ENCODE measurements at places on chromosomes 11 and 22.
A peak's percentile ranks its signal among the peaks of the same experiment; 100 is the strongest.

- DNase-seq: no peak
These were observed 85.3 kb upstream of the HORMAD2 start for GRCh38 chr22:29994943-29995342.

DNA sequence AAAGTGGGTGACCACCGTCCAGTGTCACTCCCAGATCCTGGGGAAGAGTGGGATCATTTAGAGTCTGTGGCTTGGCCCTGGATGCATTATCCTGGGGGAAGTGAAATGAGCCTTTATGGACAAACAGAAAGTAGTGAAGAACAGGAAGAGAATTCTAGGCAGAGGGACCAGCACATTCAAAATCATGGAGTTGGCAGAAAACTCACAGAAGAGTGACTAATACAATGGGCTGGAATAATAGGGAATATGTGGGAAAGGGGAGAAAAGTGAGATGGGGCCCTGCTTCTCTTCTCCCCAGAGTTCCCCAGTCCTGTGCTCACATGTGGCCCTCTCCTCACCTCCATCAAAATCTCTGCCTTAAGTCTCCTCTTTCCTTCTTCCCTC lies 84.3 kb downstream of the CCDC81 start:
- no peak for DNase-seq

GRCh38 chr11:73384872-73385689 lies 8.9 kb downstream of the RELT start:
- DNase-seq: no peak

DNA sequence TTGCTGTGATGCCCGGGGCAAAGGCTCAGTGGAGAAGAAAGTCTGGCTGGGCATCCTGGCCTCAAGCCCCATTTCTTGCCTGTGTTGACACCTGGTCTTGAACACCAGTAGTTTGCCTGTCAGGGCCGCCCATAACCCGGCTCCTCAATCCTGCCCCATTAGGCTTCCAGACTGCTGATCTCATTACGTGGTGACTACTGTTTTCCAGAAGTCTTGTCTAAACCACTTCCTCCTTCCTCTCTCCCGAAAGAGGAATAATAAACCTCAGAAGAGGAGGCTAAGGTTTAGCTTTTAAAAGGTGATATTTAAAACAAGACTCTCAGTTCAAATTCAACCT lies 97.7 kb downstream of the CD44 start:
- DNase-seq: no peak

DNA sequence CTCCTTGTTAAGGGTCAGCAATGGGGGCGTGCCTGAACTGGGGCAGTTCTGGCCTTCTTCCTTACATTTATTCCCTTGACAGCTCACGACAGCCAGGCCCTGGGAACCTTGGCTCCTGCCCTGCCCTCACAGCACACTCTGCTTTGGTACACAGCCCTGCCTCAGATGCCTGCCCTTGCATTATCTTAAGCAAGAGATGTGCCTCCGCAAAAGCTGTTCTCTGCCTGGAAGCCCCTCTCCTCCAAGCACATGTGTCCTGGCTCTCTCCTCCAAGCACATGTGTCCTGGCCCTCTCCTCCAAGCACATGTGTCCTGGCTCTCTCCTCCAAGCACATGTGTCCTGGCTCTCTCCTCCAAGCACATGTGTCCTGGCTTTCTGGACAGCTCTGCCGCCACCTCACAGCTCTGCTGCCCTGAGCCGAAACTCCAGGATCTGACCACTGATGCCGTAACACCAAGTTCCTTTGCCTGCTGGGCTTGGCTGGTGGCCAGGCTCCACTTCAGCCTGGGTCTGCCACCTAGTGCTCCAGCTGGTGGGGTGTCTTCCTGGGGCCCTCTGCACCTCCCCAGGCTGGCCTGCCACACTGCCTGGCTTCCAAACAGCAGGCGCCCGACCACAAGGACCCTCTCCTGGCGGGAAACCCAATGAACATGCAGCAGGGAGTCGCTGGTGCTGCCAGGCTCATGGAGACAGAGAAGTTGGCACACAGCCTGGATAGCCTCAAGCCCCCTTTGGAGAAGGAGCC lies 53.0 kb downstream of the SCUBE1 start:
- no peak for DNase-seq

- DNase-seq: no peak
These were observed 9.6 kb downstream of the SEC14L2 start for GRCh38 chr22:30406400-30406799.

- no peak for DNase-seq
These were observed 29.3 kb upstream of the PPP2R1B start for GRCh38 chr11:111795334-111795985.

GRCh38 chr11:65126624-65127274 lies 4.6 kb downstream of the MRPL49 start:
- no peak for DNase-seq

GRCh38 chr11:14240221-14240620 lies 118.8 kb downstream of the RRAS2 start:
- DNase-seq: no peak

DNA sequence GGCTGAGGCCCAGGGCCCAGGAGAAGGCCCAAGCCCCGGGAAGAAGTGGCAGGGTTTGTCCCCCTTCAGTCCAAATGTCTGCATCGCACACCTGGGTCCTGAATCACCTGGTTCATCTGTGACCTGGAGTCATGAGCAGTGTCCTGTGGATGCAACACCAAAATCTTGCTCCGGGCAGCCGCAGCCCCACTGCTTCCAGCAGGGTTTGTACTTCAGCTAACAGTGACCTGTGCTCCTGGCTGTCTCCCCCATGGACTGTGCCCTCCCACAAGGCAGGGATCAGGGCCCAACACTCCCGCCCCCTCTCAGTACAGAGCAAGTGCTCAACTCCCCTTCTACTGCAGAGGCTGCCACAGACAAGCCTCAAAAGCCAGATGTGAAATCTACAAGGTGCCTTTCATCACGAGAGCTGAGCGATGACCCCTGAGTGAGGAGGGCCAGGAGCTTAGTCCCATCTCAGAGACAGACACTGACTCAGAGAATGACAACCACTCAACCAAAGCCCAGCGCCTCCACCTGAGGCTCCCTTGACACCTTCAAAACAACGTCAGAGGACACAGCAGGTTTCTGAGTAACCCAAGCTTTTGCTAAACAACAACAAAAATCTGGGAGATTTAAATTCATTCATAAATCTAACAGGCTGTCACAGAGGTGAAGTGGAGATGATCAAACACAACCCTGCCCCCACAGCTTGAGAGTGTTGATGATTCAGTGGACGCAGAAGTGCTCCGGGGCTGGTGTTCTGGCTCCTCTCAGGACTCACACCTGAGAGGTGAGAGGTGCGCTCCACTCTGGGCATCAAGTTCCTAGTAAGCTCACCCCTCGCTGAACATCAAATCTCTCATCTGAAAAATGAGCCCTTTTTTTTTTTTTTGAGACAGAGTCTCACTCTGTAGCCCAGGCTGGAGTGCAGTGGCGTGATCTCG lies 3.4 kb downstream of the KIAA0930 start:
- no peak for DNase-seq

DNA sequence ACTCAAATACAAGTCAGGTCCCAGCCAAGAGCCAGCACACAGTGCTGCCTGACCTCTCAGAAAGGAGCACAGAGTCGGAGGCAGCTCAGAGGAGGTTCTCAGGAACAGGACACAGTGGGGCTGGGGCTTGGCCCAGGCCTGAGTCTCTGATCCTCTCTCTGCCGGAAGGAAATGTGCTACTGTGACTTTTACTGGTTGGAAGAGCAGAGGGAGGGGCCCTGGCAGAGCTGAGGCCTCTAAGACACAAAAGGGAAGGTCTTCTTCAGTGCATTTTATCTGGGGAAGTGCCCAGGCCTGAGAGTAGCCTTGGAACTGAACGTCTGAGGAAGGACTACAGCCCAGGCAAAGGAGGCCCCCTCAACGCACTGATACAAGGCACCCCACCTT lies 16.2 kb upstream of the CASTOR1 start:
- DNase-seq: peak; percentile 50

DNA sequence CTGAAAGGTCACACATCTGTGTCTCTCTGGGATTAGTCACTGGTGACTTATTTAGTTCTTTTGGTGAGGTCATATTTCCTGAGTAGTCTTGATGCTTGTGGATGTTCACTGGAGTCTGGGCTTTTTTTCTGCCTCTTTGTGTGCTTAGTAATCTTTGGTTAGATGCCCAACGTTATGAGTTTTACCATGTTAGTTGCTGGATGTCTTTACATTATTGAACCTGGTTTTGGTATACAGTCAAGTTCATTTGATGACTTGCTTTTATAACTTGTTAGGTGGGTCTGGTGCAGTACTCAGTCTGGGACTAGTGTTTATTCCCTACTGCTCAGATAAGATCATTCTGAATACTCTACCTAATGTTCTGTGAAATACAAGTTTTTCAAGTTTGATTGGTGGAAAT lies 26.2 kb upstream of the SLC37A2 start:
- DNase-seq: no peak

GRCh38 chr11:8709002-8709672 lies 26.5 kb downstream of the RPL27A start:
- no peak for DNase-seq

GRCh38 chr11:83051760-83052671 lies 19.7 kb downstream of the RAB30 start:
- DNase-seq: no peak

GRCh38 chr11:41461057-41461681 lies 1.7 kb upstream of the LRRC4C start:
- no peak for DNase-seq

- DNase-seq: no peak
These were observed 81.4 kb downstream of the CDKN1C start for GRCh38 chr11:2804189-2804588.

DNA sequence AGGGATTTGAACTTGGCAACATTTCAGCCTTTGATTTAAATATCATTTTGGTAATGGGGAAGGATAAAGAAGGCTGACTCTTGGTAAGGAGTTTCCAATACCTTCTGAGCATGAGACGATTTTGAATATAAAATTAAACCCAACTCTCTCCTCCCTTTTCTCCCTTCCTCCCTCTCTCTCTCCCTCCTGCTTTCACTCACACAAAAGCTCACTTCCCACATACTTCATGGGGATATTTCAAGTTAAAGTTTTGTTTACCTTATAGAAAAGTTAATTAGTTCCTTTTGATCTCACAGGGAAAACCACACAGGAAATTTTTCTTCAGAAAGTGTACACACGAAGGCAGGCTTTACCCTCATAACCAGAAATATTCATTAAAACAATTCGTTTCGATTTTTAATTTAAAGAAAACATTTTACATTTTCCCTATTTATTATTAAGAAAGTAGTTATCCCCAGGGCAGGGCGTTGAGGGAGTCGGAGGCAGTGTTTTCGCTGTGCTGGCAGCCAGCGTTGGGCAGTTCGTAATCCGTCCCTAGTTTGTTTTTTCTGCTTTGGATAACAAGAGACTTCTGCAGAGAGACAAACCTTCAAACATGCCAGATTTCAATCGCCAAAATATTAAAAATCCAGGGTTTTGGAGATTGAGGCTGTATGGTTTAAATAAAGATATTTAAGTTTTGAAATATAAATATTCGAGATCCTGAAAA lies 25.3 kb upstream of the ALX4 start:
- no peak for DNase-seq

- DNase-seq: no peak
These were observed 26.7 kb upstream of the CD44 start for GRCh38 chr11:35112056-35112845.
